ENCODE measurements at places on chromosomes 3 and 15.

DNA sequence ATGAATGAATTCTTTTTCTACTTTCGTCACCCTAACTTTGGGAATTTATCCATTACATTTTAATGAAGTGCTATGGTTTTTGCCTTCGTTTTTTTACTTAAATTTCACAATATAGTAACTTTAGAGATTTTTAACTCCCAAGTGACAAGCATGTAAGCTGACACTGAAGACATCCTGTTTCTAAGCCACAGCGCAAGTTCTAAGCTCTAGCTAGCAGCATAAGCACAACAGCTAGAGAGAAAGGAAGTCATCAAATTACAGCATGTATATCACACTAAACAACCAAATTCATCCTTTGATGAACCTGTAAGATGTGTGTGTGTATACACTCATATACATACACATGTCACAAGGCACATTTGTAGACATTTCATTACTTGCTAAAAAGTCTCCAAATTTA, 119.3 kb downstream of the P3H2 start:
- DNase-seq = no peak

DNA sequence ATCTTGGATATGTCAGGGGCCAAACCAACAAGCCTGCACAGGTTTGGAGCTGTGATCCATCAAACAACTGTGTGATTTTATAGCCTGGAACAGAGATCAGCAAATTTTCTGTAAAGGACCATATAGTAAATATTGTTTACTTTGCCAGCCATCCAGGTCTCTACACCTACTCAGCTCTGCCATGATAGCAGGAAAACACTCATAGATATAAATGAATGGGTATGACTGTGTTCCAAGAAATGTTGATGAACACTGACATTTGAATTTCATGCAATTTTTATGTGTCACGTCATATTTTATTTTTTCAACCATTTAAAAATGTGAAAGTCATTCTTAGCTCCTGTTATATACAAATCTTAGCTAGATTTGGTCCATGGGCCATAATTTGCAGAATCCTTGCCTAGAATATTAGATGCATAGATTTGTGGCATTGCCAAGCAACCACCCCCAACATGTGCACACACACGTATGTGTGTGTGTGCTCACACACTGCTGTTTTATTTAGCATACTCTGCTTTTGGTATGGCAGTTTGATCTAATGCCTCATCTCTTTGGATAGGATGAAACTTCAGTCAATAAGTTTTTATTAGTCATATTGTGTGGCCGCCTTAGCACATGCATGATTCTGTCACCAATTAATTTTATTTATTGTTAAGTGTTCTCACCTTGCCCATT, 6.4 kb downstream of the ATXN7 start:
- DNase-seq = no peak

DNA sequence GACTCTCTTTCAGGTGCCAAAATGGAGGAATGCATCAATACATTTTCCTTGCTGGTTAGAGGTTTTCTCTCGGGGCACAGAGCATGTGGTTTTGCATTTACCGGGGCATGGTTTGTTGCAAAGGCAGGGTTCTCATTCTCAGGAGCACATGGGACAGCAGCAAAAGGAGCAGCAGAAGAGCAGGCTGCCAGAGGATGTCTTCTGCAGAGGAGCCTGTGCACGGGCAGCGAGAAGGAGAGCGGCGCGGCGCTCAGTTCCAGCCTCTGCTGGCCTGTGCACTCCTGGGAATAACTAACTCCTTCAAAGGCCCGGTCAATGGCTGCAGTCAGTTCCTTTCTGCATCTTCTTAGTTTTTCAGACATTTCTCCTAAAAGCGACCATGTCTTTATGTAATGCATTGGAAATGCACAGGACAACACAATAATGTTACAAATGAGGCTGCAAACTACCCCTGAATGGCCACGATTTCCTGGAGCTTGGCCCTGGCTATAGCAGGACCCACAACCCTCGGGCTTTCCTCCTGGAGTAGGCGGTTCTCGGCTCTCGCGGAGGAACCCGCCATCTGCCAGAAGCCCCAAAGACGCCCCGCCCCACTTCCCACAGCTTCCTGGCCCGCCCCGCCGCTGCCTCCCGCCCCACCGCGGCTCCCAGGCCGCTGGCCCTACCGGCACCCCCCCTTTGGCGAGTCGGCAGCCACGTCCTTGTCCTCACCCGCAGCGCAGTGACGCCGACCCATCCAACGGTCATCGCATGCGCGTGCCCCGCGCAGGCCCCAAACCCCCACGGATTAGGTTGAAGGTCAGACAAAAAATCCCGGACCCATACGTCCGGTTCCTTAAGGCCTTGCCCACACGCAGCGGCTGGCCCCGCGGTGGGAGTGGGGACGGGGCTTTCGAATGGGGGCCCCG, at the start of gene C3orf62:
Gene C3orf62 (minus strand): TSS at position 758 of the 908 bp plus-strand sequence. CDS start 360 bp downstream, at position 398.
- DNase-seq = peak; percentile 81

DNA sequence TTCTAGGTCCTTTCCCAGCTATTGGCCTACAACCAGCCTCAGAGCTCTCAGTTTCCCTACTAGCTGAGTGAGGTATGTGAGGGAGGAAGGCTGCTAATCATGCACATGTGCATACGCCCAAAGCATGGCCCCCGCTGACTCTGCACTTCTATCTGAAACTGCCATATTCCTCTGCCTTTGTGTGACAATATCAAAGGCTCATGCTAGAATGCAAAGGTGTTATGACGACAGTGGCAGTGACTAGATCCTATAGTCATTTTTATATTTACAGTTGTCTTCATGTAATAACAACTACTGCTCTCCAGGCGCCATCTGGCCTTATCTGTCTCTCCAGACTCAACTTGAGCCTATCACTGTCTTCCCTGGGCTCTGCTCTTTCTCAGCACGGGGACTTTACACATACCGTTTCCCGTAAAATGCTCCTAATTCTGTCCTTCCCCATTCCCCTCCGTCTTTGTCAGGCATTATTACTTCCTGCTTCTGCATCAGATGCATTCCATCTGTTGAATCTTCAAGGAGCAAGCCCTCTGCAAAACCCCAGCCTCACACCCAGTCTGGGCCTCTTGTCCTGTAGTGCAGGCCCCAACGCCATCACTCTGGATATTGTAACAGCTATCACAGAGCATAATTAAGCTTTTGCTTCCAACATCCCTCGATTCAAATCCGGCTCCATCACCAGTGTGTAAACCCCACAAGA, 102.5 kb downstream of the PDCD6IP start:
- DNase-seq = no peak

DNA sequence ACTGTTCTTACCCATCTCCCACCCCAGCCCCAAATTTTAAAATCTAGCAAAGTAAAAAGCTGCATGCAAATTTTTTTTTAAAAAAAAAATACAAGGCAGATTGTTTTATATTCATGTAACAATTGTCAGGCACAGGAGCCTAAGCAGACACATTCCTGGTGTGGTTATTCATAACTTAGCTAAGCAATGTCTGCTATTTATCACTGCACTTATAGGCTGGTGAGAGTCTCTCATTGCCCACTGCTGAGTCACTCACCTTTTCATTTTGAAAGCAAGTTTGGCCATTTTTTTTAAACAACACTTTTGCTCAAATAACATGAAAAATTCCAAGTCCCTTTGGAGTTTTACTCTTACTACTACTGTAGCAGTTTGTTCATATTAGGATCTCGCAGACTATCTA, 413.9 kb downstream of the RBMS3 start:
- DNase-seq = no peak

DNA sequence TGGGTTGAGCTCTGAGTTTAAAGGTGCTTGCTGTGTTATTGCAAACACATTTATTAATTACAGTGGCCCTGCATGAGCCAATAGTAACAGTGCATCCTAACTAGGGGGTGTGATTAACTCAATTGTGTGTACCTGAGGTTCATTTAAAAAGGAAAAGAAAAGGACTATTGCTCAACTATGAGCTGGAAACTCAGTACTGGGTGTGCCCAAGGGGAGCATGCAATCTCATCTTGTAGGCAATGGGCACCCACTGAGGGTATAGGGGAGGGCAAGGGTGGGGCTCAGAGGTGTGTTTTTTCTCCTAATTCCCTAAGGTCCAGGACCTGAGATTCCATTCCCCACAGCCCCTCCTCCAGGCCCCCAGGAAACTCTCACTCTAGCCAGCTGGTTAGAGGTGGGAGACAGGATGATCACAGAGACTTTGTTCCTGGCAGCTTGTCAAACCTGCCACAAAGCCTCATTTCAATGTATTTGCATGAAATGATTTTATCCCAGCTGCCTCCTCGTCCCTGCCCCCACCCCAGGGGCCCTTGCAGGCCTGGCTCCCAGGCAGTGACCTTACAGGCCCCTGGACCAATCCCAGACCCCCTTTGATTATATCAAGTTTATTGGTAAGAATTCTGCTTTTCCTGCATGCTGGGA, 220.7 kb downstream of the TBC1D2B start:
- DNase-seq = no peak

DNA sequence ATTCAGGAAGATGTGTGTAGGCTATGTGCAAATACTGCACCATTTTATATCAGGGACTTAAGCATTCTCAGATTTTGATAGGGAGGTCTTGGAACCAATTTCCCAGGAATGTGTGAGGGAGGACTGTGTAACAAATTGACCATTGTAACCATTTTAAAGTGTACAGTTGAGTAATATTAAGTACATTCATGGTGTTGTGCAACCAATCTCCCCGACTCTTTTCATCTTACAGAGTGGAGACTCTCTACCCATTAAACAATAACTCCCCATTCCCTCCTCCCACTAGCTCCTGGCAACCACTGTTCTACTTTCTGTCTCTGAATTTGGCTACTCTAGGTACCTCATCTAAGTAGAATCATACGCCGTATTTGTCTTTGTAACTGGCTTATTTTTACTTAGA, 5.1 kb downstream of the RCN2 start:
- no peak for DNase-seq

- no peak for DNase-seq
These were observed 48.3 kb downstream of the CCDC12 start for GRCh38 chr3:46928282-46928681.

GRCh38 chr15:78216276-78217104, 17.9 kb downstream of the ACSBG1 start:
- DNase-seq = no peak

GRCh38 chr3:50623840-50624474, 7.0 kb downstream of the MAPKAPK3 start:
- DNase-seq = peak; percentile 21

GRCh38 chr3:70094197-70094596, 94.7 kb downstream of the SAMMSON start:
- no peak for DNase-seq

DNA sequence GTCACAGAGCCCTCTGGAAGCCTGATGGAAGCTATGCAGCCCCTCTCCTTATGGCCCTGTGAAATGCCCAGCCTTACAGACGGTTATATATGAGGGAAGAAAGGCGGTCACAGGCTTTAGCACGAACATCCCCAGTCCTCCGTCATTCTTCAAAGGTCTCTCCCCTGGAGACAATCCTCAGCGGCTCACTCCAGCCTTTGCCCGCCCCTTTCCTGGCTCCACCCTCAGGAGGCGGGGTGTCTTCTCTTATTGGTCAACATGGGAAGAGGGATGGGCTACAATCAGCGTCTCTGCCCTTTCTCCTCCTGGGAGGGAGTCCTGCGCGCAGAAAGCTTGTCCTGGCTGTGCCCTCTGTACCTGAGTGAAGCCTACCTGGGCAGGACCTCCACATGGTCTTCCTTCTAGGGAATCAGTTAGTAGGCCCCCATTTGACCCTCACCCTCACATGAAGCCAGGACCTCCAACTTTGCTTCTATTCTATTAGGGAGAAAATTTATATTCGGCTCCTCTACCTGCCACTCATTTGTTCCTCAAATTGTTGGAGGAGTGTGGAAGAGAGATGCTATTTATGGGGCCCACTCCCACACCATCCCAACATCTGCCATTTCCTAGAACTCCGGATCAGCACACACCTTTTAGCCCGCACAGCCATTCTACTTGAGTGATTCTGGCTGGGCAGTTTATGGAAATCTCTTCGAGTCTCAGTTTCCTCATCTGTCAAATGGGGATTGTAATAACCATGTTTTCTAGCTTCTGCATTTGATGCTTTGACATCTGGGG, 112.9 kb upstream of the SLC6A11 start:
- no peak for DNase-seq

- no peak for DNase-seq
These were observed 68.8 kb upstream of the DLG1 start for GRCh38 chr3:197367081-197367780.

GRCh38 chr3:159200176-159200575, 398.3 kb downstream of the MFSD1 start:
- no peak for DNase-seq

- DNase-seq = no peak
These were observed 3.3 kb downstream of the NDUFAF3 start for GRCh38 chr3:49025005-49025792.

DNA sequence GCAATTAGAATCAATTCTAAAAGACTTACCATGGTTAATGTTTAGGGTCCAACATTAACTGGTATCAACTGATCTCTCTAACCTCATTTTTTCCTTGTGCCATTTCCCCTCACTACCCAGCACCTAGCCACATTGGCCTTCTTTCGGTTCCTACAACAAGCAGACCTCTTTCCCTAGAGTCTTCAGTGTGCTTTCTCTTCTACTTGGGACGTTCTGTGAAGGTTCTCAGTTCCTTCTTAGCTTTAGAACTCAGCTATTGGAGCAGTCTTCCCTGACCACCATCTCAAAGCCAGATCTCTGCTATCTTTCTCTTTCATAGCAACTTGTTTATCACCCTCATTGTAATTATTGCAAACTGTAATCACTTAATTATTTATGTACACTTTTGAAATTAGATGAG, 31.5 kb upstream of the MINDY4B start:
- no peak for DNase-seq

DNA sequence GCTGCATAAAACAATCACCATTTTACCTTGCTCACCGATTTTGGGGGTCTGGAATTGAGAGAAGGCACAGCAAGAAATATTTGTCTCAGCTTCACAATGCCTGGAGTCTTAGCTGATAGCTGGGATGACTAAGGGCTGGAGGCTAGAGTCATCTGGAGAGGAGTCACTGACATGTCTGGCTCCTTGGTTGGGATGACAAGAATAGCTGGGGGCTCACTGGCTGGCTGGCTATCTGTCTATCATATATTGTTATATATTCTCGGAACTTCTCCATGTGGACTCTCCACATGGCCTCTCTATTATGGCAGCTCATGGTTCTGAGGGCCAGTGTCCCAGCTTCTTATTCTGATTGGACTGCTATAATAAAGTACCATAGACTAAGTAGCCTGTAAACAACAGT, 20.0 kb upstream of the TRIM71 start:
- DNase-seq = no peak

GRCh38 chr15:40815042-40815698, 7.9 kb upstream of the DNAJC17 start:
- no peak for DNase-seq

DNA sequence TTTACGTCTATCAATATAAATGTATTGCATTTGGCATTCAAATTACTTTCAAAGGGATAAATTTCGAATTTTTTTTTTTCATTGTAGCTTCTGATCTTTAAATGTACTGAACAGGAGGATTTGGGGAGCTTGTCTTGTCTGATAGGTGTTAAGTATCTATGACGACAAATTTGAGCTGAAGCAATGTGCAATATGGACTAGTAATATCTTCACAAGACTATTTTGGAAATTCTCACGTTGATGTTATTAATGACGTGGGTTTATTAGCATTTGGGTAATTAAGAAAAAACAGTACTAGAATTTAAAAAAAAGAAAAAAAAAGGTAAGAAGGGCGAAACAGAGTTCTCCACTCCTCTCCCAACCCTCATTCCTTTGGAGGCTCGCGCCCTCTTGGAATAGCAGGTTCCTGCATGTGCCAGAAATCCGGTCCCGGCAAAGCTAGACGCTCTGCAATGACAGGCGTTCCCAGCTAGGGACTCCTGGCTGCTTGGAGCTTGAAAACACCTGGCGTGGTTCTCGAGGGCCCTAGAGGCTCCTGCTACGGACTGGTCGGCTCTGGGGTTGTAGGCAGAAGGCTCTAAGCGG, 648 bp upstream of the P2RY1 start:
- DNase-seq = no peak
